ENCODE measurements at places on chromosomes 5 and 9.

DNA sequence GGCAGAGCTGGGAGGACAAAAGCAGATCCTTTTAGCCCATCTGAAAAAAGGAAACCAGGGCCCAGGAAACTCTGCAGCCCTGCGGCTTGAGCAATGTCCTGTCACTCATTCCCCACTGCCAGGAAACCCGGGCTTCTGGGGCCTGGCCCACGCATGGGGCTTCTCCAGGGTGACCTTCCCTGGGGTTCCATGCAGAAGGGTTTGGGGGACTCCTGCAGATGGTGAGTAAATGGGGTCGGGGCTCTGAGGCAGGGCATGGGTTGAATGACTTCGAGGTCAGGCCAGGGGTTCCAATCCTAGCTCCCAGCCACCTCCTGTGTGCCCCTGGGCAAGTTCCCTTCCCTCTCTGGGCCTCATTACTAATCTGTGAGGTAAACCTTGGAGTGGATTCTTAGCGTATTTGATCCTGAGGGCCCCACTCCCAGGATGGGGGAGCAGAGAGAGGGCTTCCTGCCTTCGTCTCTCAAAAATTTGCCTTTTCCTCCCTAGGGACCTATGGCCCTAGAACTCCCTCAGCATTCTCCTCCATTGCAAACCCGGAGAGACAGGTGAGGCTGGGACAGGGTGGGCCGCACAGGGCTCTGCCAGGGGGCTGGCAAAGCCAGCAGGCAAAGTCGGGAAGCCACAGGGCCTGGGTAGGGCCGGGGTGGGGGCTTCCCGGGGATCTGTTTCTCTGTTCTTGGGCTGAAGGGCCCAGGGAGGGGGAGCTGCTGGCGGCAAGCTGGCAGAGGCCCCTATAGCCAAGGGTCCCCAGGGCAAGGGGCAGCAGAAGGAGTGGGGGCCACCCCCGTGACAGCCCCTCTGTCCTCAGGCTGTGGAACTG is 25.8 kb downstream of the ADGRD2 start:
- no peak for DNase-seq

DNA sequence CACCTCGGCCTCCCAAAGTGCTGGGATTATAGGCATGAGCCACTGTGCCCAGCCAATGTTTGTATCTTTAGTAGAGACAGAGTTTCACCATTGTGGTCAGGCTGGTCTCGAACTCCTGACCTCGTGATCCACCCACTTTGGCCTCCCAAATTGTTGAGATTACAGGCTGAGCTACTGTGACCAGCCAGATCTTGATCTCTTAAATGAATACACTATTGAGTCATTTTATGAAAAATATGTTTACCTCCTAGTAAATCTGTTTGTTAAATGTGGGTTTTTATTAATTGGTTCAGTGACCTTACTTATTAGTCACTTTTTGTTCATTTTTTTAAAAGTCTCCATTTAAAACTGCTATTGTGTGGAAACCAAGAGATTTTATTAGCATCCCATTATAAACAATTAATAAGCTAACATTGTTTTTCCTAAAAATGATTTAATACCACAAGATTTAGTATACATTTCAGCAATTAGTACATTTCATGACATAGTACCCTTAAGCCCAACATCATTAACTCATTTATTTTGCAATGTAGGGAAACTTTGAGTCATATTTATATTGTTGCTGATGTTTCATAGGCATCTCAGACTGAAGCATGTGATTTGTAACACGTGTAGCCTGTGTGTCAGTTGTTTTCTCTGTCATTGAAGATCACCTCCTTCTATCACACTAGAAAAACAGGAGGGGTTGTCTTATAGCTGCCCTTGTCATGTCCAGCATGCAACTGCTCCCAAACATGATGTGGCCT is 261.2 kb downstream of the TAF11L14 start:
- no peak for DNase-seq

- no peak for DNase-seq
Measured at GRCh38 chr5:92505145-92505544, 1075.9 kb downstream of the NR2F1-AS1 start.

DNA sequence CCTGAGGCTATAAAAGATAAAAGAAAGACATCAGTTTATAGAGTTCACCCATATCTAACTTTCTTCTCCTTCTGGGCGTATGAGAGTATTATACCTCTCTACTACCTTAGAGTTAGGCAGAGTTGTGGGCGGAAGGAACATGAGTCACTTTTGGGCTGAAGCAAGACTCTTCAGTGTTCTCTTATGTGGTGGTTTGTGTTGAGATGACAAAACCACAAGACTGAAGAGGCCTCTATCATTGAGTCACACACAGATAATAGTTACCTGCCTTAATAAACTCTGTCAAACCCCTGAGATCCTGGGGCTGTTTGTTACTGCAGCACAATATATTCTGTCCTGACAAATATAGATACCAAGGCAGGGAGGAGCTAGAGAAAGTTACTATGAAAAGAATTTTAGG is 184.2 kb downstream of the EFNA5 start:
- peak; percentile 39 for DNase-seq

DNA sequence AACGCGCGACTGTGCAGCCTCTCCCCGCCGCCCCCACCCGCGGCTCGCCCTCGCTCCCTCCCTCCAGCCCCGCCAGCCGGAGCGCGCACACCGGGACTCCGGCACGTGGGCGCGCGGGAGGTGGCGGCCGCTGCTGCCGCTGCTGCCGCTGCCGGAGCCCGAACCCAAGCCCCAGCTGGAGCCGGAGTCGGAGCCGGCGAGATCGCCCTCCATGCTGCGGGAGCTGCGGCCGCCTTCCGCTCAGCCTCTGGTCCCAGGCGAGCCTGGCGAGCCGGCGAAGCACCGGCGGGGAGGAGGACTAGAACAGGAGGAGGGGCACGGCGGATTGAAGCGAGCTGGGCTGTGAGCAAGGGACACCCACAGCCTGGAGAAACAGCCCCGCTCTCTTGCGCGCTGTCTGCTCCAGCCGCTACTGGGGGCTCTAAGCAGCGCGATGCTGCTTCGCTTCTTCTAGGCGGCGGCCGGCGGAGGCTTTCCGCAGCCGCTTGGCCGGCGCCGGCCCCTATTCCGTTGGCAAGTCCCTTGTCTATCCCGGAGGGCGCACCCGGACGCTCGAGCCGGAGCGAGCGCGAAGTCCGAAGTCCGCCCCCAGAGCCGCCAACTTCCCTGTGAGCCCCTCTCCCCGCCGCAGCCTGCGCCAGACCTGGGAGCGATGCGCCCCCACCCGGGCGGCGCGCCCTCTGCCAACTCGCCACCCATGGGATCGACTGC is 598.7 kb upstream of the SGCD start:
- no peak for DNase-seq

GRCh38 chr9:113898596-113898995 is 22.5 kb downstream of the ZNF618 start:
- DNase-seq, result no peak

- no peak for DNase-seq
Measured at GRCh38 chr5:74266836-74267235, 373.7 kb downstream of the ENC1 start.

DNA sequence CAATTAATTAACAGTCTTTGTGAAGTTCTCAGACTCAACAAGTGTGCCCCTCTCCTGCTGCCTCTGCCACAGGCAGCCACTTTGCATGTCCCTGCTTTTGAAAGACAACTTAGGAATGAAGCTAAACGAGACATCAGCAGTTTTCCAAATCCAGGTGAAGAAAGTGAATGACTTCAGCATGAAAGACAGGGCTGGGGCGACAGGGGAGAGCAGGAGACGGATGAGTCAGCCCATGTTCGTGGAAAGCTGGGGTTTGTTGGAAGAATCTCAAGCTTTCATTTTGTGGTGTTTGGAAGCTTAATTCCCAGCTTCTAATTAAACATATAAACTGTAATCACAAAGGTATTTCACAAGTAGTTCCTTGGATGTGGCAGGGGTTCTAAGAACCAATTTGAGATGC is 207.8 kb upstream of the MAP3K1 start:
- no peak for DNase-seq

GRCh38 chr9:99075246-99075912 is 29.5 kb upstream of the TGFBR1 start:
- DNase-seq, result no peak

GRCh38 chr5:68191083-68191791 is 24.3 kb upstream of the PIK3R1 start:
- no peak for DNase-seq

DNA sequence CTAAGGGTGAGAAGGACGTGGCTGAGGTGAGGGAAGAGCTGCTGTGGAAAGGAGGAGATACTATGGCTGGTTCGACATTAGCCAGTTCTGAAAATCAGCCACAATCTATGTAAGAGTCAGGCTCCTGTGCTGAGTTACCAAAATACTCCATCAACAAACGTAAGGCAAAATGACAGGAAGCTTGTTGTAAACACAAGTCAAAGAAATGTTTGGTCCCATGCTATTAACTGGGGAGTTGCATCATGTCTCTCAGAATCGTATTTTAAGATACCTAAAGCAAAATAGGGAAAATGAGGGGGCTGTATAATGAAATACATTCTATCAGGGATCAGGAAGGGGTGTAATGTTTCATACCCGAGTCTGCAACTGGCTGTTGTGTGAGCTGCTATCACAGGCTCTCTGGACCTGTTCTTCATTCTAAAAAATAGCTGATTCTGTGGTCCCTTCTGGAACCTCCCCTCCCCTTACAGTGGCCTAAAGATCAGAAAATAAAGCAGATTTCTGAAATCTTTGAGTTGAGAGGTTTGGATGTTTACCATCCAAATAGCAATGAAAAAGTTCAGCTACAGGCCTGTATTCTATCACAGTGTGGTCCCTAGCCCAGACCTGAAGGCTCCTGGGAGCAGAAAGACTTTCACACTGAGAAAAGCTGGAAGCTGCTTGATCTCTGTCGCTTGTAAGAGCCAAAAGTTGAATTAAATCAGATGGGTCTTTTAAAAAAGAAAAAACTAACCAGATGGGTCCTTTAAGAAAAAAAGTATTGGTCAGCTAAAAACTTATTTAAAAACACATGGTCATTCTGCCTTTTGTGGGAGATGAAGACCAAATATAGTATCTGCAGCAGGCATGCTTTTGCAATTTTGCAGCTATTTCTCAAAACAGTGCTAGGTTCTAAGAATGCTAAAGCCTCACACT is 97.8 kb upstream of the SMC5 start:
- no peak for DNase-seq

DNA sequence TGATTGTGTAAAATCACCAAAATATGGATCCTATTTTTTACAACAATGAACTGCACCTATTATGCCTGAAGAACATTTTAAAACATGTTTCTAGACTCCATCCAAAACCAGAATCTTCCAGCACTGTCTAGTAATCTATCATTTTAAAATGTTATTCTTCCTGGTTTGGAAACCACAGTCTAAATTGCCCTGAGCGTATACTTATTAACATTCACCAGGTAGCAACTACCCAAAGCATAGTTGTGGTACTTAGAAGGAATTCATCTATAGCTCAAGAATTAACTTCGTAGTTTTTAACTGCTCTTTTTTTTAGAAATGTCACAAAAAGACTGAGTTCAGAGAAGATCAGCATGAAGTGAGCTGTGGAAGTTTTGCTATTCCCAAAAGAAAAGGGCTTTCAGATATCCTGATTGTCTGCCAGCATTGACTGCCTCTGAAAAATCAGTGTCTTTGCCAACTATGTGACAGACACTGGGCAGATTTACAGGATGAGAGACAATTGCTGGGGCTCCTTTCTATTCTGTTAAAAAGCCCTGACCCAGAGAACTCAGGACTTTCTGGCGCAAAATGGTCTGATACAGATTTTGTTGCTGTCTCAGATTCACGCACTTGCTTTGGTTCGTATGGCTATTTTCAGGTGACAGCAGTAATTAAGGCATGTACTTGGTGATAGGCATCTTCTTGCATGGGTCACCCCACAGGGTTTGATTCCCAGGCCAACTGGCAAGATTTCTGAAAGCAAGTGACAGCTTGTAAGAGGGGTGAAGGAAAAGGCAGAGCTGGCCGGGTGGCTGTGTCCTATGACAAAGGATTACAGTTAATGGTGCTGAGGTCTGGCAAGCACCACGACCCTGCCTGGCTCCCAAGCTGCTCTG is 152.5 kb upstream of the RAI14 start:
- DNase-seq, result no peak

DNA sequence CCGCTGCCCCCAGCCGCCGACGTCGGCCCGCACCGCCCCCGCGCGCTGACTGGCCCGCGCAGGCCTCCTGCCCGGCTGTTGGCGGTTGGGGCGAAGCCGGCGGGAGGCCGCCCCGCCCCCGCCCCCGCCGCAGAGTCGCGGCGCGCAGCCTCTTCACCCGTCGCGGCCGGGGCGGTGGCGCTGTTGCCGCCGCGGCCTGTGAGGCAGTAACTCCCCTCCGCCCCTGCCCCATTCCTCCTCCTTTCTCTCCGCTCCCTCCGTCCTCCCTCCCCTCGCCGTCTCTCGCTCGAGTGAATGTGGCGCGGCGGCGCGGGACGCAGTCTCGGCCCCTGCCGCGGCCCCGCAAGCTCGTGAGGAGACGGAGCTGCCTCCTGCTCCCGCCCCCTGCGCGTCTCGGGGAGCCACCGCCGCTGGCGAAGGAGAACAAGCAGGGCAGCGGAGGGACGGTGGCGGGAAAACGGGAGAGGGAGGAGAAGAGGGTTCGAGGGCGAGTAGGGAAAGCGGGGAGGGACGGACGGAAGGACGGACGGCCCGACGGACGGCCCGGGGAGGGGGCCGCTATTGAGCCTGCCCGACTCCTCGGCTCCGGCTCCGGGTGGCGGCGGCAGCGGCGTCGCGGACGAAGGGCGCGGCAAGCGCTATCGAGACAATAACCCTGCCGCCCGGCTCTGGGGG is 637 bp upstream of the ERBIN start:
- DNase-seq, result peak; percentile 62

DNA sequence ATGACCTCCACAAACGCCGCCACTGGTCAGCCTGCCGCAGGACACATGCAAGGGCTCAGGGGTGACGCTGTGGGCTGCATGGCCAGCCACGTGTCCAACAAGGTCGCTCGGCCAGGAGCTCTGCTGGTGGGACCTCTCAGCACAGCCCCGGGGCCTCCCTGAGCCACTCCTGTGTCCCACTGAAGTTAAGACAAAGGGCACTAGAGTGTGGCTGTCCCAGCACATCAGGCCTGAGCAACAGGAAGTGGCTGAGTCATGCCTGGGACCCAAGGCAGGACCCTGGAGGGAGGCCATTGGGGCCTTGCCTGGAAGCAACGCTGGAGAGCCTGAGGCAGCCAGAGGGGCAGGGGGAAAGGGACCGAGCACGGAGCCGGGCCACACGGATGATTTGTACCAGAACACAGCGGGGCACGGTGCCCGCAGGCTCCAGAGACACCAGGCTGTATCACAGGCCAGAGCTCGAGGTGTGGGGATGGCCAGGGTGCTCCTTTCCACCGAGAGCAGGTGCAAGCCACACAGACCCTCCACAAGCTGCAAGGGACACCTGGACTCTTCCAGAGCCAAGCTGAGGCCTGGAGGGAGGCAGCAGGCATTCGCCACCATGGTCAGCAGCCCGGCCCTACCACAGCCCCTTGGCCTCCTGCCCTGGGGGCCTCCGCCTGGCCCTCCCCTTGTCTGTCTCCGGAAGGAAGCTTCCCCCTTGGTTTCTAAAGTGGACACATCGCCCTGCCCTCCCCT is 6.5 kb upstream of the TMEM210 start:
- DNase-seq, result no peak

- no peak for DNase-seq
Measured at GRCh38 chr5:138927979-138928378, 52.8 kb upstream of the LRRTM2 start.

GRCh38 chr5:72847439-72847838 is 31.0 kb downstream of the TNPO1 start:
- no peak for DNase-seq

- DNase-seq, result no peak
Measured at GRCh38 chr5:7372399-7372798, 23.5 kb upstream of the ADCY2 start.
